ENCODE measurements at places on chromosomes 5 and 9.

DNA sequence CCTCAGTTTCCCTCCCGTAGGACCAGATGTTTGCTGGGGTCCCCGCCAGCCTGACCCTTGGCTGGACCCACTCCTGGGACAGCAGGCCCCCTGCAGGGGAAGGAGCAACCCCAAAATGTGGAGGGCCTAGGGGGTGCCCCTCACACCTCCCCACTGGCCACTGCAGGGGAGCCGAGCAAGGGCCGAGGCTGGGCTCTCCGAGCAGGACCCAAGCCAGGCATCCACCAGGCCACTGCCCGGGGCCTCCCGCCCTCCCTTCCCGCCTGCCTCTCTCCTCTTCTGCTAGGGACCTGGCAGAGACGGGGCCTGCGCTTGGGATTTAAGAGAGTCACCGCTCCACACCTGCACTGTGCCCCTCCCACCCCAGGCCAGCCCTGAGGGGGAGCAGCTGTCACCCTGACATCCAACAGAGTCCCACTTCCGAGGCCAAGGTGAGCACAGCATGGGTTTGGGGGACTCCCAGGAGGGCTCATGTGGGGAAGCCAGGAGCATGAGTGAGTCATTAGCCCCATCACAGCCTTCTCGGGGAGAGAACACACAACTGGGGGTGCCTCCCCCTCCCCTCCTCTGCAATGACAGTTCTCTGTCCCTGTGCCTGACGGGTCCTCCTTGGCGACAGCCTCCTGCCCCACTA is 15.8 kb downstream of the SOHLH1 start:
- no peak for DNase-seq

GRCh38 chr9:133340916-133341315 is 4.9 kb upstream of the SURF6 start:
- DNase-seq, result no peak

- DNase-seq, result no peak
Observed at GRCh38 chr5:117681431-117682254, 1107.0 kb upstream of the SEMA6A start.

GRCh38 chr9:36345103-36345846 is 54.8 kb downstream of the RNF38 start:
- no peak for DNase-seq

- DNase-seq, result no peak
Observed at GRCh38 chr5:78533356-78533755, 115.2 kb downstream of the LHFPL2 start.

DNA sequence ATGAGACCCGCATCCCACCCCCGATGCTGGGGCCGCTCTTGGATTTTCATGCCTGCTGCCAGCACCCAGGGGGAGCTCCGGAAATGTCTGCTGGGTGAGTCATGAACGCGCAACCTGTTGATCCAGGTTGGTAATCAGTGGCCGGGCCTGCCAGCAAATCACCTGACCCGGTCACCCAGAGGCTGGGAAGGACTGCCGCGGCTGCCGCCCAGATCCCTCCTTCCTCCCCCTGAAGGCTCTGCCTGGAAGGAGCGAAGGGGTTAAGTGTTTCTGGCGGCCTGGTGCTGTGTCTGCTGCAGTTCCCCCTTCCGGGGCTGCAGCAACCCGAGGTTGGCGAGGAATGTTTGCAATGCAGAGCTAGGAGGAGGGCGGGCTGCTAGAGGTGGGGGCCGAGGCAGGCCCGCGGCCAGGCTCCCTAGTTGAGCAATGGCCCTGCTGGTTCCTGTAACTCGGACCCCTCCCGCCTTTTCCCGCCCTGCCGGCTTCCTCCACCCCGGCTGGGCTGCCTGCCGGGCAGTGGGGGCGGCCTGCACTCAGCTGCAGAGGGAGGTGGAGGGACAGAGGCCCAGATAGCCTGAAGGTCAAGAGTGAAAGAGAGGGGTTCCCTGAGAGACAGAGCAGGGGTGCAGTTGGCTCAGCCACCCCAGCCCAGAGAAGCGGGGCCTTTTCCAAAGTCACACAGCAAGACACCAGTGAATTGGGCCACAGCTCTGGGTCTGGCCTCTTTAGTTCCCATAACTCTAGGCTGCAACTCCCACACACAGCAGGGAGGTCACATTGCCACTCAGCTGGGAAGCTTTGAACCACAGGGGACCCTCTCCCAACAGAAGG is 156.3 kb upstream of the IER5L start:
- peak; percentile 67 for DNase-seq

GRCh38 chr5:162801235-162801634 is 636.2 kb upstream of the CCNG1 start:
- DNase-seq, result no peak

GRCh38 chr9:38018241-38018957 is 50.6 kb downstream of the SHB start:
- no peak for DNase-seq

DNA sequence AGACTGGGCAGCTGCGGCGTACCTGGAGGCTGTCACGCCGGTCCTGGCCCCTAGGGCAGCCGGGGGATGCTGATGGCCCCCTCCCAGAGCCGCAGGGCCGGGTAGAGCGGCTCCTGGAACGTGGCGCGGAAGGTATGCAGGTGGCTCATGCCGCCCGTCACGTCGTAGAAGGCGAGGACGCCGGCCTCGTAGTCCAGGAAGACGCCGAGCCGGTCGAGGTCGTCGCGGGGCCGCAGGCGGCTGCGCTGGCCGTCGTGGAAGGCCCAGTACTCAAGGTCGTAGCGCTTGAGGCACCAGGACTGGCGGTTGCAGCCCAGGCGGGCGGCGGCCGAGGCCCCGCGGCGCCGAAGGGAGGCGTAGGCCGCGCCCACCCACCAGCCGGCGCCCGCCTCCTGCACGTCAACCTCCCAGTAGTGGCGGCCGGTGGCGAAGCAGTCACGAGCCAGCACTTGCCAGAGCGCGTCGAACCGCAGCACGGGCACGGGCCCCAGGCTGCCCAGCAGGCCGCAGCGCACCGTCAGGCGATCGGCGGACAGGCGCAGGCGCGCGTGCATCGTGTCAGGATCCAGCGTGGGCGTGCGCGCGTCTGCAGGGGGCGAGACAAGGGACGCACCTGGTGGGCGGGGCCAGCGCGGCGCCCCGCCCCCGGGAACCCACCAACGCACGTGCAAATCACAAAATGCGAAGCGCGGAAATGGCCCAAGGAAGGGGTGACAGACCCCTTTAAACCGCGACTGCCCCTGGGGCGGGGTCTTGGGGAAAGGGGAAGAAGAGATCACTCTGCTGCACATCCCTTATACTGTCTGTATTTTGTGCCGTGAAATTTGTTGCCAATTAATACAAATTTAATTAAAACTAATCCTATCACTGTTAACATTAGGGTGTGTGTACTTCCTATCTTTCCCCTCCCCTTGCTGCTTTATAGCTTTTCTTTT is 31.2 kb downstream of the NANS start:
- DNase-seq, result no peak

DNA sequence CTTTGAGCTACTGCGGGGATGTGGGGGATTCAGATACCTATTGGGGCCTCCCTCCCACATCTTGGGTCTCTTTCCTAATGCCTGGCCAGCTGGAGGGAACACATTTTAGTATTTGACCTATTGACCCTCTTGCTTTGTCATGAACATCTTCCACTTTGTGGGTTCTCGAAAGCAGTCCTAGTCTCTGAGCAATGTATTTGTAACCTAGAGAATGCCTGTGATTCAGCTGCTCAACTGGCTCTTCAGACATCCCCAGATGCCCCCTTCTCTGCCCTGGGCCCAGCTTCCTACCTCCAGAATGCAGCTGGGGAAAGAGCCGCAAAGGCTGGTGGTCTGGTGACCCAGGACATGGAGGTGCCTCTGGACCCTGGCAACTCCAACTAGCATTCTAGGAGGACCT is 32.2 kb downstream of the APTX start:
- DNase-seq, result no peak

DNA sequence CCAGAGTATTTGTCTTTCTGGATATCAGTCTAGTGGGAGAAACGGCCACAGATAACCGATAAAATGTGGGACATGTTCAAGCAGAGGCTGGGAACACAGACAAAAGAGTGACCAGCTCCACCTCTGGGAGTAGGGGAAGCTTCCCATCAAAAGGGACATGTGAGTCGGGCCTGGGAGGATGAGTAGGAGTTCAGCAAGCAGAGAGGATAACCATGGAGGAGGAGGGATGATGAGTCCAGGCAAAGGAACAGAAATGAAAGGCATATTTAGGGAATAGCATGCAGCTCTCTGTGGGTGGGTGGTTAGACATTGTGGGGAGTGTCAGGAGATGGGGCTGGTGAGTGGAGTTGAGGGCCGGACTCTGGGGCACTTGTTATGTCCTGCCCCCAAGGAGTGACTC is 61.5 kb downstream of the ERGIC1 start:
- no peak for DNase-seq

GRCh38 chr9:134367791-134368490 is 41.7 kb downstream of the RXRA start:
- DNase-seq, result no peak

DNA sequence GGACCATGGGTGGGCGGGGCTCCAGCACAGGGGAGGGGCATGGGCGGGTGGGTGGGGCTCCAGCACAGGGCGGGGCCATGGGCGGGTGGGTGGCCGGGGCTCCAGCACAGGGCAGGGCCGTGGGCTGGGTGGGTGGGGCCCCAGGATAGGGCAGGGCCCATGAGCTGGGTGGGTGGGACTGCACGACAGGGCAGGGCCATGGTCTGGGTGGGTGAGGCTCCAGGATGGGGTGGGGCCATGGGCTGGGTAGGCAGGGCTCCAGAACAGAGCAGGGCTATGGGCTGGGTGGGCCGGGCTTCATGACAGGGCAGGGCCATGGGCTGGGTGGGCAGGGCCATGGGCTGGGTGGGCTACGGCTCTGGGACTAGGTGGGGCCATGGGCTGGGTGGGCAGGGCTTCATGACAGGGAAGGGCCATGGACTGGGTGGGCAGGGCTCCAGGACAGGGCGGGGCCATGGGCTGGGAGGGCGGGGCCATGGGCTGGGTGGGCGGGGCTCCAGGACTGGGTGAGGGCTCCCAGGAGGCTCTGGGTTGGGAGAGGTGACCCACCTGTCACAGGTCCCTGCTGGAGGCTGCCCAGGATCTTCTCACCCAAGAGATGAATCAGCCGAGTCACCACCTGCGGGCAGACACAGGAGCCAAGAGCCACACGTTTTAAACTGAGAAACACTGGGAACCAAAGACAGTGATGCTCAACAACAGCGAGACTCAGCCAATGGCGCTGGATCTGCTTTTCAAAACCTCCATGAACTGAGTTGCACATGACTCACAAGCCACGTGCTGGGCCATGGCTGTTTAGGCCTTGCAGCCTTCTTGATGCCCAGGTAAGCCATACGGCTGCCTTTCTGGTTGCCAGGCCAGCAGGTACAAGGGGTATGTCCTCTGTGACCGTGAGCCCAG is 33.6 kb upstream of the NSMF start:
- no peak for DNase-seq

GRCh38 chr5:137055271-137055872 is 443.8 kb downstream of the SPOCK1 start:
- no peak for DNase-seq

DNA sequence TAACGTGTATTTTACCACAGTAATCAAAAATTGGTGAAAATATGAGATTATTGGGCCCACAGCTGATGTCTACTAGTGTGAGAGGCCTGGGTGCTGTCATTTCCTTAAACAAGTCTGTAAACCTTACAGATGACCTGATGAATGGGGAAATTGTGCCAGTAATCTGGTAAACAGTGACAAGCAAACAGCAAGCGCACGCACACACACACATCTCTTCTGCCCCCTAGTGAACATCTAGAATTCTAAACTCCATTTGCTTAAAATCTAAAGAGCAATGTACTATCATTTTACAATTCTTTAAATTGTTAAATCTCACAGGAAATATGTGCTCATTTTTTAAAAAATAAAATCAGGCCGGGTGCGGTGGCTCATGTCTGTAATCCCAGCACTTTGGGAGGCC is 7.5 kb upstream of the RAPGEF1 start:
- peak; percentile 38 for DNase-seq

DNA sequence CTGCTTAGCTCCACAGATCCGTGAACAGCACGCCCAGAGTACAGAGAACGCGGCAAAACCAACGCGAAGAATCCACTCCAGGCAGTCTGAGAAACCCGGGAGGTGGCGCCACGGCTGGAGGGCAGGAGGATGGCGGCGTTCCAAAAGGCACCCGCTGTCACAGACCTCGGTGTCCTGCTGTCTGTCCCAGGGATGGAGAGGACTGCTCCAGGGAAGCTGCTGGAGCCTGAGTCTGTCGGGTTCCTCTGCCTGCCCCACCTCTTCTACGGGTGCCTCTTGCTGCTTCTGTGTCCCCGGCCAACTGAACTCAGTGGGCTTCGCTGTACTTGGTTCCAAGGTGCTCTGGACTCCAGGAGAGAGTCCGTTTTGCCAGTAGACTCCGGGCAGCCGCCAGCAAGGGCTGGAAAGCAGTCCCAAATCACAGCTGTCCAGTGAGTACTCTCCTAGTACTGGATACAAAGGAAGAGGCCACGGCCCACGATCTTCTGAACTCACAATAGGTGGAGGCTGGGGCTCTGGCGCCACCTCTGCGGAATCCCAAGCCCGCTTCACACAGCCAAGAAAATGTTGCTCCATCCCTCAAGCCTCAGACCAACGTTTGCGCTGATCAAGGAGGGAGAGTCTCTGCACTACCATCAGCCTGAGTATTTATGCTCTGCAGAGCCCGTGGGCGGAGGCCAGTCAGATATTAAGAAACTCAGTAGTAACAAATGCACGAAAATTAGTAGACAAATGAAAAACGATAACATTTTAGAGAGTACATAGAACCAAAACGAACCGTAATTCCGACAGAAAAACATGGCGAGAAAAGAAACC is 440 bp downstream of the ANXA2R start:
- DNase-seq, result no peak

GRCh38 chr9:130244548-130245165 is 20.9 kb upstream of the HMCN2 start:
- DNase-seq, result no peak

- DNase-seq, result no peak
Observed at GRCh38 chr5:150598821-150599273, 41.6 kb upstream of the SYNPO start.

DNA sequence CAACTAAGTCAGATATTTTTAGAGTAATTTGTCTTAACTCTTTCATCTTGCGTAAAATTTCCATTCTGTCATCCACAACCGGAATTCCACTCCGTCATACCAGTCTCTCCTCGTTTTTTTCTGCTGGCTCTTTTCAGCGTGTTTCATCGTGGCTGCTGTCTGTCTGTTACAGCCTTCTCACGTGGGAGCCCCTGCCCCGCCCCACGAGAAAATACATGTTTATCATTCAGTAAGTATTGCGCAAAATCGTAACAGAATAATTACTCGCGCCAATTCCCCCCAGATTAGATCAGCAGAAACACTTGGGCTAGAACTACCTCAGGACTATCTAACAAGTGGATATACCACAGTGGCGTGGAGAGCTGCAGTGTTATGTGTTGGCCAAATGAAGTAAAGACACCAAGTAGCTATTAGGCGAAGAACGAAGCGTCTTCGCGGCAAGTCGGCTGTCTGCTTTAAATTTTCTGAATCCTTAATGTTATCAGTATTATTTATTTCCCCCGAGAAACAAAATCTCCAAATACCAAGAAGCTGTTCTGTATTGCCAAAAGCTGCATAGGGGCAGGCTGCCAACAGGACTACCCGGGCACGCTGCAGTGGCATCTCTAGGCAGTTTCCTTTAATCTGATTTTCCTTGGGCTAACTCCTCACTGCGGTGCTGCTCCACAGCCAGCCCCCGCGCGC is 566 bp upstream of the FOCAD start:
- no peak for DNase-seq

- DNase-seq, result no peak
Observed at GRCh38 chr5:7391215-7391614, 4.7 kb upstream of the ADCY2 start.
